ENCODE measurements at places on chromosomes 2 and 18.

DNA sequence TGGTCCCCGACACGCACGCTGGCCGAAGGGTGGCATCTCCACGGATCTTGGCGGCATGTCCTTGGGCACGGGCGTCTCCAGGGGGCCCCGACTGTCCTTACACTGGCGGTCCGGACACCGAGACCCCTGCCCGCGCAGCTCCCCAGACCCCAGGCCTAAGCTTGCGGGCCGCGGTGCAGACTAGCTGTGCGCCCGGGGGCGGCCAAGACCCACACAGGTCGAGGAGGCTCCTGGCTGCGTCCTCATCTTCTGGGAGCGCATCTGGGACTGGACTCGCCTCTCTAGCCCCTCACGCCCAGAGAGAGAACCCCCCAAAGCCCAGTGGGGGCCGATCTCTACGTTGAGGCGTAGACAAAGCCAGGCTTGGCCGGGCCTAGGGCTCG lies 475 bp upstream of the TWIST2 start:
- H3K27me3 ChIP-seq: peaks cover 28% of the 10 kb centered on the region
- peak overlapping the region; percentile 50 for H3K27ac ChIP-seq
- H3K4me3 ChIP-seq: peak overlapping the region; percentile 53
- H3K4me1 ChIP-seq: peaks cover 17% of the 10 kb centered on the region
- no peaks in the 10 kb centered on the region for H3K36me3 ChIP-seq

DNA sequence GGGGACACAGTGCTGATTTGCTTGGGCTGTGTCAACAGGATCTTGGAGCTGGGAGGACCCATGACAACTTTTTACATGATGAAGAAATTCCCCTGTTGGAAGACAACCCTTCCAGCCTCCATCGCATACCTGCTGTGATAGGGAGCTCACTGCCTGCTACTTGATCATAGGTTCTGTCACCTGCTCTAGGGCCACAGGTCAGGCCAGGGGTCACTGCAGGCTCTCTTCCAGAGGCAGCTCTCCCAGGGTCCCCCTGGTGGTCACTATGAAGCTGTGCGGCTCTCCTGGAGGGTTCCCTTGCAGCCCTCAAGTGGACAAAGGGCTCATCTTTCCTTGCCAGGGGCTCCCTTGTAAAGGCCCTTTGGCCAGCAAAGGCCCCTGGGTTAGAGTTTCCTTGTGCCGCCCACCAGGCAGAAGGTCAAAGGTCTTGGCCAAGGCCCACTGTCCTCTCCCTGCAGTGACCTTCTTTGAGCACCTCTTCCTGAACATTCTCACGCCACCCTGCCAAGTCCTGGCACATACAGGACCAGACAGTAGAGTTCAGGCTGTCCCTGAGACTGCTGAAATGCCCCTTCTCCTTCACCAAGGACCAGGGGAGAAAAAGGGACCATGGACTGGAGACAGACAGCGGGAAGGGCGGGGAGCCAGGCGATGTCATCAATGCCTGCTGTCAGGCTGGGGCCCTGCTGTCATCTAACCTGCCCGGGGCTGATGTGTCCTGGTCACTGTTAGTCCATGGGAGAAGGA lies 345.1 kb downstream of the DYSF start:
- DNase-seq: no peak
- H3K4me3 ChIP-seq: no peak overlapping the region
- H3K27ac ChIP-seq: no peak overlapping the region
- H3K27me3 ChIP-seq: no peaks in the 10 kb centered on the region

- peaks cover 9% of the 10 kb centered on the region for H3K4me1 ChIP-seq
- no peak overlapping the region for H3K4me3 ChIP-seq
- no peaks in the 10 kb centered on the region for H3K27me3 ChIP-seq
- no peak for DNase-seq
These were observed 83.0 kb upstream of the ATG16L1 start for GRCh38 chr2:233168445-233168844.

GRCh38 chr18:42141439-42141838 lies 186.4 kb downstream of the PIK3C3 start:
- no peak for DNase-seq
- H3K27me3 ChIP-seq: no peaks in the 10 kb centered on the region
- H3K4me1 ChIP-seq: no peaks in the 10 kb centered on the region
- no peaks in the 10 kb centered on the region for H3K36me3 ChIP-seq

DNA sequence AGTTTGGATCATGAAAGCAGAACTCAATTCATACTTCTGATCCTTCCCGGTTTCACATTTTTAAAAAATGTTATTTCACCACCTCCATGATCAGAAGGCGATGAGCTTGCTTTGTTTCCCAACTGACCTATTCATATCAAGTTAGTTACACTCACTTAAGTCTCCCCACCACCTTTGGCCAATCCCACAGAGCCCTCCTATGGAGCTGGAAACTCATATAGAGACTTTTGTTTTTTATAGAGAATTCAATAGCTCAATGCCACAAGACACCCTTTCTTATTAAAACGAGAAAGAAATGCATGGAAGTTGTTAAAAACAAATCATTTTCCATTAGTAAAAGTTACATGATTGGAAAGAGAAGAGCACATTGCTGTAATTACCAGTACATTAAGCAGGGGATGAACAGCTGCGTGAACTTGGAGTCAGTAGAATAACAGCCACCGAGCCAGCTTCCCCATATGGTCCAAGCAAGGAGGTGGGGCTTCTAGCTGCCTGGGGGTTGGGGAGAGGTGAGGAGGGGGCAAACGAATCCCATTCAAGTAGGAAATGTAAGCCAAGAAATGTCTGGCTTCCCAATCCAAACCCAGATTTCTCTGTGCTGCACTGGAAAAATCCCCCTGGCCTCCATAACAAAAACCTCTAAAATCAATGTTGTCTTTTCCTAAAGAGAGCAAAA lies 614.5 kb downstream of the IRS1 start:
- H3K36me3 ChIP-seq: no peaks in the 10 kb centered on the region
- H3K27me3 ChIP-seq: no peaks in the 10 kb centered on the region
- H3K4me3 ChIP-seq: no peak overlapping the region
- peaks cover 4% of the 10 kb centered on the region for H3K4me1 ChIP-seq
- no peak for DNase-seq
- no peak overlapping the region for H3K27ac ChIP-seq

DNA sequence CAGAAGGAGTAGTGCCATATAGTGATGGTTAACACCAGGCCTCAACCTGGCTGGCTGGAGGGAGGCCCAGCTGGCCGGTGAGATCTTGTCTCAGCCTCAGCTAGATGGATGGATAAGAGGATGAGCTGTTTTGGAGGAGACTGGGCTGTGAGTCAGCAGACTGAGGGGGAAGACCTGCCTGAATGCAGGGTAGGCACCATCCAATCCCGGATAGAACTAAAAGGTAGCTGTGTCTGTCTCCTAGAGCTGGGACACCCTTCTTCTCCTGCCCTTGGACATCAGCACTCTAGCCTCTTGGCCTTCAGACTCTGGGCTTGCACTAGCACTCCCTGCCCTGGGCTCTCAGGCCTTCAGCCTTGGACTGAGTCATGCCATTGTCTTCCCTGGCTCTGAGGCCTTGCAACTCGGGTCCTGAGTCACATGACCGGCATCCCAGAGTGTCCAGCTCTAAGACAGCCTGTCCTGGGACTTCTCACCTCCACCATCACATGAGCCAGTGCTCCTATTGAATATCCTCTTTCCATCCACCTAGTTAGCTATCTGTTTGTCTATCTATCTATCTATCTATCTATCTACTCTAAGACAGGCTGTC lies 131.3 kb downstream of the TPO start:
- no peaks in the 10 kb centered on the region for H3K36me3 ChIP-seq
- no peaks in the 10 kb centered on the region for H3K27me3 ChIP-seq
- H3K27ac ChIP-seq: no peak overlapping the region
- no peak for DNase-seq
- H3K4me3 ChIP-seq: no peak overlapping the region
- no peaks in the 10 kb centered on the region for H3K4me1 ChIP-seq

- no peaks in the 10 kb centered on the region for H3K27me3 ChIP-seq
- no peak overlapping the region for H3K4me3 ChIP-seq
- H3K27ac ChIP-seq: peak overlapping the region; percentile 54
- no peaks in the 10 kb centered on the region for H3K36me3 ChIP-seq
These were observed 100.6 kb upstream of the APCDD1 start for GRCh38 chr18:10353791-10354190.

DNA sequence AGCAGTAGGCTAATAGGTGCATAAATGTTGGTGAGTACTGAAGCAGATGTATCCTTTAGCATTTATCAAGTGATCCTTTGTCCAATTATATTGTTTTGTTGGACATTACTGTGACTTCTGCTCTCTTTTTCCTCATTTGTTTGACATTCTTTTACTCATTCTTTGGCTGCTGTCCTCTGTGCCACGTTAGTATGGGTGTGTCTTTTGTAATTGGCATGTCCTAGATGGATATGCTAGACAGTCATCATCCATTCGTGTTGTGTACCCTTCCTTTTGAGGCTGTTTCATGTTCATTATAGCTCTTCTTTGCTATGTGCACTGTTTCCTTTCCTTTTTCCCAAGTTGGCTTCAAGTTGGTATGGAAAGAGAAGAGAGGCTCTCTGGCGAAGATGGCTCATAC lies 284.7 kb downstream of the CYP26B1 start:
- H3K4me3 ChIP-seq: no peak overlapping the region
- H3K4me1 ChIP-seq: no peaks in the 10 kb centered on the region
- H3K27ac ChIP-seq: no peak overlapping the region
- DNase-seq: no peak

- no peaks in the 10 kb centered on the region for H3K4me1 ChIP-seq
- H3K36me3 ChIP-seq: no peaks in the 10 kb centered on the region
- no peak overlapping the region for H3K4me3 ChIP-seq
- DNase-seq: no peak
- no peaks in the 10 kb centered on the region for H3K27me3 ChIP-seq
- H3K27ac ChIP-seq: no peak overlapping the region
These were observed 17.4 kb upstream of the LRATD1 start for GRCh38 chr2:14615121-14615520.

DNA sequence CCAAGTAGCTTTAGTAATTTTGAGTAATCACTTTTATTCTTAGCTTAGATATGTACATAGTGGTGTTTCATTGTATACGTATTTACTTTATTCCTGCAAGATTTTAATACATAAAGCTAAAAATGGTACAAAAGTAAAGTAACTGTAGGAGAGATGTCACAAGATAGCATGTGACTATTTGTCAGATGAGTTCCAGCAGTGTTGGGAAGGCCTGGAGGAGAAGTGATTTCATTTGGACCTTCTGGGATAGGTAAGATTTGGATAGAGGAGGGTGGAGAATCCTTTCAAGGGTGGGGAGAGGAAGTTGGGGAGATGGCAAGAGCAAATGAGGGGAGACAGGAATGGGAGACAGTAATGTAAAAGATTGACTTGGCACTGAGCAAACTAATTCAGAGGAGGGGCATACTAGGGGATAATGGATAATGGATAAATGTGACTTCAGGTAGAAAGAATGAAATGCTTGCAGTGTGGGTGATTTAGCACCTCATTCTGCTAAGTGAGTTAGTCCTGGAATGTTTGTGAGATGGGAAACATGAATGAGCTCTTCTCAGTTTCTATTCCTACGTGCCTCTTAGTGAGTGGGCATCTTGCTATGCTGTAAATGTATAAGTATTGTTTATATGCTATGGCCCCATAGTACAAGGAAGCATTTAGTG lies 10.5 kb downstream of the WDR43 start:
- H3K4me1 ChIP-seq: no peaks in the 10 kb centered on the region
- H3K4me3 ChIP-seq: no peak overlapping the region
- peaks cover 39% of the 10 kb centered on the region for H3K36me3 ChIP-seq
- no peak for DNase-seq

DNA sequence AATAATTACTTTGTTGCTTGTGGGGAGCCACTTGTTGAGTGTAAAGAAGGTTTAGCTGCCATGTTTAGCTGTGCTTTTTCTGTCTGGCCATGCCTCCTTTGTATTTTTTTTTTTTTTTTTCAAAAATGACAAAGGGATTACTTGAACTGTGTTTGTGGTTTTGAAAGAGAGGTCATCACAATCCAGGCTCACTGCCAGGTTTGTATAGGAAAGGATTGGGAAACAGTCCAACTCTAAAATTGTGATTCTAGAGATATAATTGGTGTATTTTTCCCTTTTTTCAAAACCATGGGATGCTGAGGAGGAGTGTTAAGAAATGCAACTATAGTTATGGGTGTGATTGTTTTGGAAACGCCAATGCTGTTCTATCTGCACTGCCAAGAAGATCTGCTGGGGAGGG lies 4.3 kb downstream of the ITPRIPL1 start:
- DNase-seq: no peak
- H3K27ac ChIP-seq: no peak overlapping the region
- no peaks in the 10 kb centered on the region for H3K36me3 ChIP-seq
- H3K27me3 ChIP-seq: peaks cover 6% of the 10 kb centered on the region
- no peak overlapping the region for H3K4me3 ChIP-seq
- H3K4me1 ChIP-seq: peaks cover 11% of the 10 kb centered on the region

DNA sequence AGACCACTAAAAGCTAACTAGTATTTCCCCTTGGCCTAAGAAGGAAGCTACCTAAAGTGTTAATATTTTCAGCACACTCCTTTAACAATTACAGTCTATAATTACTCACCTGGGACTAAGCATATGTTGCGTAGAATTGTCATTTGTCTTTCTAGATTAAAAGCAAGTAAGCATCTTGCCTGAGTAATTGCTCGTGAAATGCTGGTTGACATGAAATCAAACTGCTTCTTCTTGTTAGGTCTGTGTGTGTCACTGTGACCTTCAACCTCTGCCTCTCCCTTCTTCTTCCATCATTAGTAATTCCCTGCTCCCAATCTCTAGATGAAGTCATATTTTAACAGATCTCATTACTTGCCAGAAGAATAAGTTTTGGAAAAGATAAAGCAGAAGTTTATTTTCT lies 212.2 kb downstream of the XIRP2 start:
- H3K4me1 ChIP-seq: no peaks in the 10 kb centered on the region
- H3K36me3 ChIP-seq: no peaks in the 10 kb centered on the region

GRCh38 chr2:40372283-40372985 lies 79.5 kb downstream of the SLC8A1 start:
- H3K27me3 ChIP-seq: no peaks in the 10 kb centered on the region
- no peak overlapping the region for H3K4me3 ChIP-seq
- no peaks in the 10 kb centered on the region for H3K36me3 ChIP-seq
- DNase-seq: no peak

- no peaks in the 10 kb centered on the region for H3K36me3 ChIP-seq
- H3K27ac ChIP-seq: no peak overlapping the region
- no peaks in the 10 kb centered on the region for H3K27me3 ChIP-seq
- no peak overlapping the region for H3K4me3 ChIP-seq
- no peak for DNase-seq
- no peaks in the 10 kb centered on the region for H3K4me1 ChIP-seq
These were observed 37.4 kb upstream of the ALPP start for GRCh38 chr2:232341061-232341738.

GRCh38 chr2:105521176-105521575 lies 122.3 kb upstream of the FHL2 start:
- no peaks in the 10 kb centered on the region for H3K27me3 ChIP-seq
- no peak overlapping the region for H3K4me3 ChIP-seq
- H3K27ac ChIP-seq: no peak overlapping the region
- DNase-seq: no peak

GRCh38 chr18:12005538-12006487 lies 24.5 kb downstream of the IMPA2 start:
- no peak overlapping the region for H3K4me3 ChIP-seq
- peaks cover 52% of the 10 kb centered on the region for H3K36me3 ChIP-seq
- H3K27ac ChIP-seq: no peak overlapping the region
- peak; percentile 56 for DNase-seq
- H3K27me3 ChIP-seq: no peaks in the 10 kb centered on the region
- H3K4me1 ChIP-seq: no peaks in the 10 kb centered on the region

GRCh38 chr2:181483211-181483610 lies 26.0 kb downstream of the ITGA4 start:
- no peaks in the 10 kb centered on the region for H3K4me1 ChIP-seq
- H3K36me3 ChIP-seq: no peaks in the 10 kb centered on the region
- H3K27ac ChIP-seq: no peak overlapping the region
- no peak for DNase-seq
- H3K27me3 ChIP-seq: no peaks in the 10 kb centered on the region
